ENCODE measurements at places on chromosomes 3 and 15. TPM values are rescaled to one million over a fixed set of nuclear protein-coding genes. Genes with fewer than 3 reads are reported as not detected.

Gene ANKRD34C
- not detected for total RNA-seq

Gene GREM1
- total RNA-seq = not detected

- DNase-seq = no peak
These were observed 292.4 kb downstream of the PDCD6IP start for GRCh38 chr3:34090876-34091275.

Gene EFHB
- total RNA-seq = 0.17 TPM

Gene FBXW12
- total RNA-seq = not detected

DNA sequence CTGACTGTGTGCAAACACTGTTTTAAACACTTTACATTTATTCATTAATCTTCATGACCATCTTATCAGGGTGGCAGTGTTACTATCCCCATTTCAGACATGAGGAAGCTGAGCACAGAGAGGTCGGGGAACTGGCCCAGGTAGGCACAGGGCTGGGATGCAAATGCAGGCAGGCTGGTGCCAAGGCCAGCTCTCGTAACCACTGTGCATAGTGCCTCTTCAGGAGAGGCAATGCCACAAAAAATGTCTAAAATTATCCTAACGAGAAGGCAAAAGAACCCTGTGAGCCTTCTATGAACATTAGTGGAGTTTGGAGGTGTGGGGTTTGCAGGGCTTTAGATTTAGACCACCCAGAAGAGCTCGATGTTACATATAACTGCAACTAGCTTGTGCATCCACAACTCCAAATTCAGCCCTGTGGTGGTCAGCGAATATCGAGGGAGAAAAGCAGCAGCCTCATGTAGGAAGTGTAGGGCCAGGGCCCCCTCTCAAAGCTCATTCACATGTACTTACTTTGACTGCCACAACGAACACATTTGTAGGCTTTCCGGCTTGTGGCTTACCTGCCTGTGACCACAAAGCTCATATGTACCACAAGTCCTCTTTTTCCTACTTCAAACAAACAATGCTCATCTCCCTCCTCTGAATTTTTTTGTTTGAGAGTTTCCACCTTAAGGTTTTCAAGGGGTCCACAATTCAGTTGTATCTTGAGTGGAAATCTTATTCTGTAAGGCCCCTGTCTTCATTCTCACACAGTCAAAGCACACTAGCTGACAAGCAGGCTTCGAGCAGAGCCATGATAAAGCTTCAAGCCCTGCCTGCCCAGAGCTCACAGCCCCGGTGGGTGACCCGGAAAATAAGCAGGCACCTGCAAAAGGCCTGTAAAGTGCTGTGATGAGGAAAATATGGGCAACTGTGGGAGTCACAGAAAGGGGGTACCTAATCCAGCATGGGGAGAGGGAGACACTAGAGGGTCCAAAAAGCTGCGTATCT lies 722.9 kb upstream of the CFAP20DC start:
- DNase-seq = no peak

Gene CBLB
- 30.5 TPM for total RNA-seq

DNA sequence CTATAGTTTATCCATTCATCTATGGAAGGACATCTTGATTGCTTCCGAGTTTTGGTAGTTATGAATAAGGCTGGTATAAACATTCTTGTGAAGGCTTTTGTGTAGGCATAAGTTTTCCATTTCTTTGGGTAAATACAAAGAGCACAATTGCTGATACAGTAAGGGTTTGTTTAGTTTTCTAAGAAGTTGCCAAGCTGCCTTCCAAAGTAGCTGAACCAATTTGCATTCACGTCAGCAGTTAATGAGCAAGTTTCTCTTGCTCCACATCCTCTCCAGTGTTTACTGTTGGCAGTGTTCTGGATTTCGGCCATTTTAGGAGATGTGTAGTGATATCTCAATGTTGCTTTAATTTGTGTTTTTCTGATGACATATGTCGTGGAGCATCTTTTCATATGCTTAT lies 34.2 kb downstream of the GABRA5 start:
- no peak for DNase-seq

Gene GOLGA6L7
- not detected for total RNA-seq

DNA sequence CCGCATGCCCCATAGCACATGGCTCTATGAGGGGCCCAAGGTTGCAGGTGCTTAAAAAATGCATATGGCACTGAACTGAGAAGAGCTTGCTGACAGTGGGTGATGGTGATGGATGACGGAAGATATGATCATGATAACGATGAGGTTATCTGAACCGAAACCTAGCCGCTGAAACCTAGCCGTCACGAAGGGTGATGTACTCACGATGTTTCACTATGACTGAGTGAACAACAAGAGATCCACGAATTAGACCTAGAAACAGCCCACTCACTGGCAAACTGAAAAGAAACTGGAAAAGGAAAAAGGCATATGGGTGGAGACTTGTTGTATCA lies 57.6 kb upstream of the BCL6 start:
- no peak for DNase-seq

DNA sequence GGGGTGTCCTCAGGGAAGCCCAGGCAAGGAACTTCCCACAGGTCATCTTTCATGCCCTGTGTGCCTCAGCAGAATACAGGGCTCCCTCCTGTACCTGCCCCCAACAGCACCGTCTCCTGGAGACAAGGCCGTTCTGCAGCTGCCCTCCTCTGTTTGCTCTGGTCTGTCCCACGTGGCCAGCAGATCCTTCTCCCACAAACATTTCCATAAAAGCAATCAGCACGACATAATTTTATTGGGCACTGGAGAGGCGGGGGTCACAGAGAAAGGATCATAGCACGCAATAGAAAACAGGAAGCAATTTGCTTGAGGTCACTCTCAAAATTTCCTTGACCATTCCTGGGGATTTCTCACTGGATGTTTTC lies 29.4 kb downstream of the STARD5 start:
- no peak for DNase-seq

Gene EOMES
- 2.1 TPM for total RNA-seq

Gene CFAP100
- total RNA-seq = 0.09 TPM

DNA sequence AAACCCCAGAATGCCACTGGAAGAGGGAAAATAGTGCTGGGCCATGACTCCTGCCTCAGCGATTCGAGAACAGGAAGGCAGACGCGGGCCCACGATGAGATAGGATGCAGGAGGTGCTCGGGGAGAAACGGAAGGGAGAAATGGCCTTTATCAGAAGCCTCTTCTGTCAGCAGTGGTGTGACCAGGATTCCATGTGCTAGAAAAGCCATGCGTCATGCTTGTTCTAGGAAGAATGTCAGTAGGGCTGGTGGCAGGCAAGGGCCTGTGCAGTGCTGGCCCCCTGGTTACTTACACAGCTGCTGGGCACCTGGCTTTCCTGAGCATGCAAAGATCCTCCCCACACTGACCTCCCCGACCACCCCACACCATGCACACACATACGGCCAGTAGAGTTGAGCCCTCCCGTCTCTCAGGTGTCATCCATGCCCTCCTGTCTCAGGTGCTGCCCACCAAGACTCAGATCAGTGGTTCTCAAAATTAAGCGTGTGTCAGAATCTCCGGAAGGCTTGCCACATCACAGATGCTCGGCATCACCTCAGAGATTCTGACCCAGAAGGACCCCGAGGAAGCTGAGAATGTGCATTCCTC lies 106.7 kb downstream of the ADAMTS17 start:
- no peak for DNase-seq

GRCh38 chr15:71753346-71753745 lies 57.0 kb upstream of the NR2E3 start:
- no peak for DNase-seq

- peak; percentile 25 for DNase-seq
These were observed 99.5 kb upstream of the FOXB1 start for GRCh38 chr15:59904450-59905135.

- DNase-seq = no peak
These were observed 373.1 kb upstream of the TPRG1 start for GRCh38 chr3:188798556-188799145.

Gene TGM4
- not detected for total RNA-seq

DNA sequence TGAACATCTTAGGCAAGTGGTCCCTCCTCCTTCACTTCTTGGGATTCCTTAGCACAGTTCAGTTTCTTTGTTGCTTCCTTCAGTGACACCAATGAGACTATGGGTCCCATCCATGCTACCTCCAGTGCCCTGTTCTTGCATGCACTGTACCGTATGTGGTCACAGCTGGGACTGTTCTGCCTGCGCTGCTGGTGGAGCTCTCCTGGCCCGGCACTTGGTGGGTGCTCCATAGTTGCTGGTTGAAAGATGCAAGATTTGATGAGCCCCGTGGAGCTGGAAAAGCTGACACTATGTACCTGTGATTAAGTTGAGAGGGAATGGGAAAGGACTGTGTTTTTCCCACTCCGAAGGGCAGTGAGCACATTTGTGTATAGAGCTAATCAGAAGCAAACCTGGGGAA lies 397.8 kb downstream of the LRTM1 start:
- DNase-seq = no peak

Gene DPPA2
- total RNA-seq = not detected

Gene SCAMP5
- 1.0 TPM for total RNA-seq

Gene CKMT1B
- 7.3 TPM for total RNA-seq

DNA sequence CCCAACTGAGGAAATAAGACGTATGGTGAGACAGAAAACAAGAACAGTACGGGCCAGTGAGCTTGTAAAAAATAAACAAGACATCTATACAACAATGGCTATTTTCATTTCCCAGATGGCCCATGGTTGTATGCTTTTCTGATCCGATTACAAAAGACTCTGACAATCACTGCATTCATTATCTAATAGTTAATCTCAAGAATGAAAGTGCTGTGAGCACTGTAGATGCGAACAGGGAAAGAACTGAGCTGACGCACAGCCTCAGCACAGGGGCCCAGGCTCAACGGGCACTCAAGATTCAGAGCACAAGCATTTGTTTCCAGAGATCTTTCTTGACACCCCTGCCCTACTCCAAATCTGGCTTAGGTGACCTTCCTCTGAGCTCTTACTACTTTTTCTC lies 6.9 kb downstream of the MTMR10 start:
- DNase-seq = no peak

DNA sequence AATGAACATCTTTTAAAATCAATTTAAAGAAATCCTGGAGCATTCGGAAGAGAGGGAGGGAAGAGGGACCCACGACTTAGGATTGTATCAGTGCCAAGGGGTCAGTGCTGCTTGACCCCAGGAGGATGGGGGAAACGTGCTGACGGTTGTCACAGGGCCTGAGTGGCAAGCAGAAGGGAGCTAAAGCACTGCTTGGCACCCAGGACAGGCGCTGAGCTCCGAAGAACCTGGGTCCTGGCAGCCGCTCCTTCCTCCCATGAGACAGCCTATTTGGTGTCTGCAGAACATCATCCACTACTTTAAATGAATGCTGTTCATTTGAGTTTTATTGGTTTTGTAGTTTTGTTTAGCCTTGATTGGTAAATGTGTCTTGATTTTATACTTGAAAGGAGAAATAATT lies 54.5 kb downstream of the RGMA start:
- DNase-seq = no peak

All from upper lobe of left lung (tissue), 6 donors.